Peyer's patch (tissue), 4 donors: ENCODE measurements at places on chromosomes 2 and 18. TPM values are rescaled to one million over a fixed set of nuclear protein-coding genes. Genes with fewer than 3 reads are reported as not detected.
A peak's percentile ranks its signal among the peaks of the same experiment; 100 is the strongest.

DNA sequence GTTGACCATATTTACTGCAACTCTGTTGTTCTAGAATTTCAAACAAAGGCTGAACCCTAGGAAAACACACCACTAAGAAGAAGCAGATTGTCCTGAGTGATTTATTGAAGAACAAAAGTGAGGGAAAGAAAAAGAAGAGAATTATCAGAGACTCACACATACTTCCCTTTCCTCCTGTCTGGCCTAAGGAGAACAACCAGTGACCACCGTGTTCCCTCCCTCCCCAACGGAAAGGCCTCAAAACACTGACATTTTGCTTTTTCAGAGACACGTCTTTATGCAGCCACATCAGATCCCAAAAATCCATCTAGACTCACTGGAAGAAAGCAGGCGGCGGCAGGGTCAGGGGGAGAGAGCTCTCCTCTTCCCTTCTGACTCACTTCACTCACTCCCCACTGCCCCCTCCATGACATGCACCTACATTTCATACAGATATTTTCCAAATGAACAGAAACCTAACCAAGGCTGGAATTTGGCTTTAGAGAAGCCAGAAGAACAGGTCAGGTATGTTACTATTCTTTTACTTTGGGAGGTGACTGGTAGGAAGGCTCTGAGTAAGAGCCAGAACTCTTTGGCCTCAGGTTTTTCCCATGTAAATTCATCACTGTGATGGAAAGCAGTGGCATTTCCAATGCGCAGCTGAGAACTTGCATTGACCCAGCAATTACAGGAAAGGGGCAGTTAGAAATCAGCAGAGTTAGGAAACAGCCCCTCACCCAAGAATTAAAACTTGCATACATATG is 169.9 kb downstream of the BCL11A start:
- DNase-seq = no peak

- no peak for DNase-seq
These were observed 131.2 kb downstream of the AGPS start for GRCh38 chr2:177523781-177524180.

The CPO gene
- 585 TPM for total RNA-seq

DNA sequence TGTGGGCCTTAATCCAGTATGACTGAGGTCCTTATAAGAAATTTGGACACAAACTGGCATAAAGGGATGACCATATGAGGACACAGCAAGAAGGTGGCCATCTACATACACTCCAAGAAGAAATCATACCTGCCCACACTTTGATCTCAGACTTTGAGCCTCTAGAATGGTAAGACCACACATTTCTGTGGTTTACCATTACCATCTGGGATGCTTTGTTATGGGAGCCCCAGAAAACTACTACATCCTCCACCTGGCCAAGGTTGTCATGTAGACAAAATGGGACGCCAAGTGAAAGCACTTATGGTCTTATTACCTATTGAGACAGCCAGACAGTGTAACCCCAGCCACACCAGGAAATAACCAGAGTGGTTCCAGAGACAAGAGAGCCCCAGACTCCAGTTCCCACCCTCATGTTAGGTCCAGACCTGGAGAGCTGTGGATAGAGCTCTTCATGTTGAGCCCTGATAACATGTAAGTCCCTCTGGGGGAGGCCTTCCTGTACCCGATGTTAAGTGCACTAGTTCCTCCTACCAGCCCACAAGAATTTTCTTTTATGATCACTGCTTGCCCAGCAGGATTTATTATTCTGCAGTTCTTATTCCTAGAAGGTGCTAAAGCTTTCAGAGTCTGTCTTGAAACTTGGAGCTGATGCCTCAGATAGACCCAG is 4.6 kb upstream of the ADD2 start:
- no peak for DNase-seq

DNA sequence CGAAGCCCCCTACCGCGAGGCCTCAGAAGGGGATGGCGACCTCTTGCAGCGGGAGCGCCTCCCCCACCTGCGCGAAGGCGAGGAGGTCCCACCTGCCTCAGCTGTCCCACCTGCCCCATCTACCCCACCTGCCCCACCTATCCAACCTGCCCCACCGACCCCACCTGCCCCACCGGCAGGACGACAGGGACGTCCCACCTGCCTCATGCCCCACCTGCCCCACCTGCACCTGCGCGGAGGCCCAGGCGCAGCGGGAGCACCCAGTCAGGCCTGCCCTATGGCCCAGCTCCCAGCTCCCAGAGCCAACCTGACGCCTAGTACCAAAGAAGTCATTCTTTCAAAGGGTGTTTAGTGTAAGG is 489.1 kb upstream of the SMIM21 start:
- no peak for DNase-seq

GRCh38 chr2:127083819-127084503 is 23.0 kb downstream of the BIN1 start:
- DNase-seq = peak; percentile 86

The ZSWIM2 gene
- total RNA-seq = not detected

The DARS1 gene
- 31.9 TPM for total RNA-seq

DNA sequence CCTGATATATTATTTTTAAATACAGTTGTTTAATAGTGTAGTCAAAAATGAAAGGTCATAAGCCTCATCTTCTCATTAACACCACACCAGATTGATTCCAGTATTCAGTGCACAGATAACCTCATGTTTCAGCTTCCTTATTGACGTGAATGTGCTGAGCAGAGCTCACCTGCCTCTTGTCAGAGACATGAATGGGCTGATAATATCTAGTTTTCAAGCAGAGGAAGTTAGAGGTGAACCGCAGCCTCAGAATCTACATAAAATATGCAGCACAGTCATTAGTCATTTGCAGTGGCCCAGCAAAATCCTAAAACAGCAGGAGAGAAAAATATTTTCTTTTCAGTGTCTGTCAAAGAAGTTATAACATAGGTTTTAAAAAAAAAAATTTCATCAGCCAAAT is 216.2 kb downstream of the GBX2 start:
- DNase-seq = no peak
